ENCODE measurements at places on chromosomes 16 and 17.
A peak's percentile ranks its signal among the peaks of the same experiment; 100 is the strongest.

- no peak for DNase-seq
Observed at GRCh38 chr16:26524846-26525245, 541.9 kb upstream of the C16orf82 start.

- no peak for DNase-seq
Observed at GRCh38 chr16:57600048-57600835, 28.2 kb upstream of the ADGRG1 start.

- no peak for DNase-seq
Observed at GRCh38 chr16:46762583-46762982, 14.4 kb upstream of the MYLK3 start.

DNA sequence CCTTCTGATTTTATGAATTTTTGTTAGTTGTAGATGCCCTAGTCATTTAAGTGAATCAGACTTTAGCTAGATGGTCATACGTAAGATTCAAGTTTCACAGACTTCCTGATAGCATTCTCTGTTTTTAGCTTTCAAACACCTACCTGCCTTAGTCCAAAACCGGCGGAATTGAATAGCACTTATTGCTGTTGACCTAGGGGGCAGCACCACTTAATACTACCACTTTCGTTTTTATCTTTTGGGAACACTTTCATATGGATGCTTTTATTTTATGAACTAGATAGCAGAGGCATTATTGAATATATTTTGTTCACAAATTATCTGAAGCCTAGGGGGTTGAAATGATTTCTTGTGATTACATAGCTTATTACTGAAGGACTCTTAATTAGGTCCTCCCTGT is 31.5 kb downstream of the TADA2A start:
- DNase-seq = no peak

- no peak for DNase-seq
Observed at GRCh38 chr17:65679165-65679845, 117.9 kb upstream of the AXIN2 start.

DNA sequence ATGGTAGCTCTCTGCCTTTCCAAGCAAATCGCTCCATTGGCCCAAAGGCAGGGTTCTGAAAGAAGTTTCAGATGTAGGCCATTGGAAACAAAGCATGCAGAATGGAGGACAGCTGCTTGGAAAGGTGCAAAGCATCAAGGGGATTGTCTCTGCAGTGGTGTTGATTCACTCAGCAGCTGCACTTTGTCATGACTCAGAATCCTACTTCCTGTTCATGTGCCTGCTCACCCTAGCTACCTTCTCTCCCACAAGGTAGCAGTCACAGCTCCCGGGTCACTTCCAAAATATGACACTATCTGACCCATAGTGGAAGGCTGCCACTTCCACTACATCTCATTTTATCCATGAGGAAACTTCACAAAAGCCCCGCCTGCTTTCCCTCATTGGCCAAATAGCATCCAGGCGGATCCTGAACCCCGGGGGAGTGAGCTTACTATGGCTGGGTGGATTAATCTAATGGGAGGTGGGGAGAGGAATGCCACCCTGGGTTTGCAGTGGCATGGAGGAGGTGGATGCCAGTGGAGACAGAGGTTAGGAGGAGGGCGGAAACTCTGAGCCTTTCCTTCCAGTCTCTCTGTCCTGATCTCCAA is 74.7 kb upstream of the NKD1 start:
- DNase-seq = no peak

DNA sequence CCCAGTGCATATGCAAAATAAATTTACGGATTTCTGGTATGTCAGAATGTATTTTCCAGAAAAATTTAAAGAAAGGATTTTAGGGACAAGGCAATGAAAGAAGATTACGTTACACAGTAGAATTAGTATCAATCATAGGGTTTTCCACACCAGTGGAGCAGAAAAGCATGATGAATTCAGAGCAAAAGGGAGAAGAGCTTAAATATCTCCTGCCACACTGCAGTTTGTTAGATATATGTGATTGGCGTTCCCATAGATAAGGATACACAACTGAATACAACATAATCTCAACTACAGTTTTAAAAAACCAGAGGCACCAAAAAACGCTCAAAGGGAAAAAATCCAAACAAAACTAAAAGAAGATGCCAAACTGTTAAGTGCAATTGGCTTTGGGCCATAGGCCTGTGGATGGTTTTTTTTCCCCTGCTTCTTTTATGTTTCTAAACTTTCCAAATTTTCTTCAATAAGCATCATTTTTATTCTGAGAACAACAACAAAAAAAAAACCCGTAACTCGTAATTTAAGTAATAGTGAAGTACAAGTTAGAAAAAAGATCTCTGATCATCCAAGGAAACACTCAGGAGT is 22.3 kb downstream of the MARF1 start:
- no peak for DNase-seq

DNA sequence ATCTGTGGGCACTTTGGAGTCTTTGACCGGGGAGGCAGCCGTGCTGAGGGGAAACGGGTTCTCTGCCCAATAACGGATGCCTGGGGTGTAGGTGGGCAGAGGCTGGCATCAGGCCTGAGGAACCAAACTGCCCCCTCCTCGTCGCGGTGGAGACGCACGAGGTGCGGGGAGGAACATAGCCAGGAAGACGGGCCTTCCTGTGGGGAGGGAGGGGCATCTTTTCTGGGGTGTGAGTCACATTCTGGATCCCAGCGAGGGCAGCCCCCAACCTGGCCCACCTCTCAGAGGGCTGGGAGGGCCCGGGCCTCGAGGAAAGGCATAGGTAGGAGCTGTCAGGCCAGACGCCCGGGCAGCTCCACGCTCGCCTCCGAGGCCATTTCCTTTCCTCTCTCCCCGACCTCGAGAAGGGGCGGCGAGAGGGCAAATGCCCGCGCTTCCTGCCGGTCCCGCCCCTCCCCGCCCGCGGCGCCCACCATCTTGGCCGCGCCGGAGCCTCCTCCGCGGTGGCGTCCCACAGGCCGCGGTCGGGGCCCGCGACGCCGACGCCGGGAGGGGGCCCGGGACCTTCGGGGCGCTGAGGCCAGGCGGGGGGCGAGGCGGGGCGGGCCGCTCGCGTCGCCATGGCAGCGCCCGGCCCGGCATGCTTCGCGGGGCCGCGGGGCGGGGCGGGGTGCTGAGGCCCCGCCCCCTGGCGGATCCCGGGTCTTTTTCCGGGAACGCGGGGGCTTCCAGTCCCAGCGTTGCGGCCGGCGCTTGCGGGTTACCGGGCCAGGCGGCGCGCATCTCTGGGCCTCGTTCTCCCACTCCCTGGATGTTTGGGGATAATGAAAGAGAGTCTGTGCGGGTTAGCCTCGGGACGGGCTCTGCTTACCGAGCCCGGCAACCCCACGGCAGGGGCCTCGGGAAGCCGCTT is 13.2 kb downstream of the RAI1 start:
- no peak for DNase-seq

DNA sequence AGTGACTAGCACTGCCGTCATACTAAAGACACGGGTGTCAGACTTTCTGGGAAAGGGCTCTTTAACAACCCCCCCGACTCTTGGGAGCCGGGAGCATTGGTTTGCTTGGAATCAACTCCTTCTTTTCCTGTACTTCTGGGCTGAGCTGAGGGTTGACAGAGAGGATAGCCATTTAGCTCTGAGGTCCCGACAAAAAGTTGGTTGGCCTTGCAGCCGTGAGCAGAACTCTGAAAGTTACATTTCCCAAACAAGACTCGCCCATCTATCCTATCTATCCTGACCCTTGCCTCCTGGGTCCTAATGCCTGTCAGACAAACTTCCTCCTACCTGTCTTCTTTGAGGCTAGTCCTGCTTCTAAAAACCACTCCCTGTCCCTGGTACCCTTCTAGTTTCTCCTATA is 460.8 kb upstream of the TOM1L1 start:
- DNase-seq = no peak

DNA sequence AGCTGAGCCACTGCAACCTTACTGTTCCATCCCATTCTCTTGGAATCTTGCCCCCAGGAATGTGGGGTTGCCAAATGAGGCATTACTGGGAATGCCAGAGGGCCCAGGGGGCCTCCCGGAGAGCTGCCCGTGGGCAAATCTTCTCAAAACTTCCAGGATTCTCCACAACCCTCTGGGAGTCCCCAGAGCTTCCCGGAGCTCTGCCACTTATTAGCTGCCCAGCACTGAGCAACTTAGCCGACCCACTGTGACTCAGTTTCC is 306.0 kb downstream of the FOXL1 start:
- no peak for DNase-seq

DNA sequence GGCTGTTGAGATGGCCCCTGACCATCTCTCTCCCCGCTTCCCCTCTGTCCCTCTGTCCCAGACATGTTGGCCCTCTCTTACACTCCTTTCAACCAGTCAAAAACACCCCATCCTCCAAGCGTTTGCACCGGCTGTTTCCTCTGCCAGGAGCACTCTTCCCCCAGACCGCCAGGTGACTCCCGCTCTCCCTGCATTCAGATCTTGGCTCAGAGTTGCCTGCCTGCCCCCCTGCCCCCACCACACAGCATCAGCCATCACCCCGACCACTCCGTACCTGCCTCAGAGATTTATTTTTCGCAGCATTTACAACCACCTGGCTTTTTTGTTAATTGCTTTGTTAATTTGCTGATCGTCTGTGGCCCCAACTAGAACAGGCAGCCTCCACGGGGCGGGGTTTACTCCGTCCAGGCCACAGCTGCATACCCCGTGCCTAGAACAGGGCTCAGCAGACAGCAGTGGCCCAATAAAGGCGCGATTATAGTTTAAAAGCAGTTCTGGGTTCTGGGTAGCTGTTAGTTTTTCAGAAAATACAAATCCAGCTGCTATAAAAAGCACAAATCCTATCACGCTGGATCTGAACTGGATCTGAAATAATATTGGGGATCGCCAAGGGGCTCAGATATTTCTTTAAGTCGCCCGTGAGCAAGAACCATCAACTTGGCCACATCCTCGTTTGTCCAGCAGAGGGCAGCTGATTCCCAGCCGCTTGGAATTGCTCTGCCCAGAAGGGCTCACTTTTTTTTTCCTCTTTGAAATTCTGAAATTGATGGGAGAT is 173.6 kb downstream of the IRF8 start:
- DNase-seq = peak; percentile 12

- DNase-seq = no peak
Observed at GRCh38 chr16:19417640-19418039, at the start of gene TMC5. TSS of gene TMC5 (plus strand) at chr16:19417883. CDS start at chr16:19440039, 22,156 bp downstream.

- no peak for DNase-seq
Observed at GRCh38 chr16:4101421-4102219, 14.6 kb downstream of the ADCY9 start.

DNA sequence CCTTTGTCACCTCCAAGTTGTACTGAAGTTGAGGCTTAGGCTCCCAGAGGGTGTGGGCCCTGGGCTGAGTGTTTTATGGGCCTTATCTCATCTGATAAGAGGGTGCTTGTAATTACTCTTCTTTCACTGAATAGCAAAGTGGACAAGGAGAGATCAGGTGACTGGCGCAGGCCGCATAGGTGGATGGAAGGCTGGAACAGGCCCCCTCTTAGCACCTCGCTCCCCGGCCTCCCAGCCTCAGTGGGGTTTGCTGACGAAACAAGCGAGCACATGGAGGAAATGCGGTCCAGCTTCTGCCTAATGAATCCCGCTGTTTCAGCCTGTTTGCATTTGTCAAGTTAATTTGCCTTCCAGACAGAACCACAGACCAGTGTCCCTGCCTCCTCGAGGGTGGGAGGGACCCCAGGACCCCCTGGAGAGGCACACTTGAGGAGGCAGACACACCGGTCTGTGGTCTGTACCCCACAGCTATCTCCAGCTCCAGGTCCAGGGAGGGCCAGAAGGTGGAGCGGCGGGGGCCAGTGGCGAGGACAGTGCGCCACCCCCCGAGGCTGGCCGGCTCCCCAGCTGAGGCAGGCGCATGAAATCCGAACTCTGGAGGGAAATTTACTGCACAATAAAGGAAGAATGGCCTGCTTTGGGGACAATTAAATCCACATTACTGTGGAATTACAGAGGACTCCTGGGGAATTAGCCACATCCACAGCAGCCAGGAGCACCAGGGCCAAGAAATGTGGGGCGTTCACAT is 123.4 kb downstream of the NTN1 start:
- no peak for DNase-seq

- no peak for DNase-seq
Observed at GRCh38 chr16:54027558-54027957, 259.0 kb downstream of the IRX3 start.

DNA sequence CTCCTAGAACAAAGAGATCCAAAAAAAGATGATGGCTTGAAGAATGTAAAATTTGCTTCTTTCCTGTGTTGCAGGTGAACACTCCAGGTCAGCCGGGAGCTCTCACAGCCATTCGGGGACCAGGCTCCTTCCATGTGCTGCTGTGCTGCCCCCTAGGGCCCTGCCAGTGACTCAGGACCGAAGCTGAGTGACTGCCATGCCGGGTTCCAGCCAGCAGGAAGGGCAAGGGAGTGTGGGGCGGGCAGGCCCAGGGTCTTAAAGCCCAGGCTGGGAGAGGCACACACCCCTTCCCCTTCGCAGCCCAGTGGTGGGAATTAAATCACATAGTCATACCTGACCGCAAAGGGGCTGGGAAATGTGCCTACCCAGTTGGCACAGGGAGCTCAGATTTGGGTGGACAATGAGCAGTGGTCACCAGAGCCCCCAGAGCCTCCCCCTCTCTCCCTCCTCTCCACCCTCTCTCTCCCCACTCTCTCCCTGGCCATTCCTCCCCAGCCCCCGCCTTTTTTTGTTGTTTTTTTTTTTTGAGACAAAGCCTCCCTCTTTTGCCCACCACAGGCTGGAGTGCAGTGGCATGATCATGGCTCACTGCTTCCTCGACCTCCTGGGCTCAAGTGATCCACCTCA is 11.5 kb downstream of the EPOP start:
- peak; percentile 22 for DNase-seq

- no peak for DNase-seq
Observed at GRCh38 chr17:76272541-76273444, 7.6 kb downstream of the UBALD2 start.

DNA sequence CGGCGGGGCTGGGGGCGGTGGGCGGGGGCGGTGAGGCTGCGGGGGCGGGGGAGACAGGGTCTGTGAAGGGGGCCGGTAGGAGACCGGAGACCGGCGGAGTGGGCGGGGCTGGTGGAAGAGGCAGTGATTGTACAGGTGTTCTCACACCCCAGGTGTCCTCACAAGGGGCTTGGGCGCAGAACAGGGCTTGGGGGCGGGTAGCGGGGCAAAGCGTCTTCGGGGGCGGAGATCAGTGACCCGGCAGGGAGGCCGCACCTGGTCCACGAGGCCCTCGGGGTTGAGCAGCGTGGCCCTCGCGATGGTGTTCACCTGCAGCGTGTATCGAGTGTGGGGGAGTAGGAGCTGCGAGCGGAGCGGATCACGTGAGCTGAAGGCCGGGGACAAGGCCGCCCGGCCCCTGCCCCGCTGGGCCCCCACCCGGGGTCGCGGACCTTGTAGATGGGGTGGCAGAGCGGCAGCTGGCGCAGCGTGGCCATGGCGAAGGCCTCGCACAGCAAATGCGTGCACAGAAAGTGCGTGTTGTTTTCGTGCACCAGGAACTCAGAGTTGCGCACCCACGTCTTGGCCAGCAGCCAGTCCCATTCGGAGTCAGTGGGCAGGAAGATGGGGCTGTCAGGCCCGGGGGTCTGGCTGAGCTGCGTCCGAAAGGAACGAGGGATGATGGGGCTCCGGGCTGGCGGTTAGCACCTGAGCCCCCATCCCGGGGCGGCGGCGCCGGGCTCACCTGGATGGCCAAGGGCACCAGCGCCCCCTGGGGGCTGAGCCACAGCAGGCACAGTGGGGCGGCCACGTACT is 8.5 kb downstream of the ALOXE3 start:
- no peak for DNase-seq

- no peak for DNase-seq
Observed at GRCh38 chr16:27437946-27438345, 36.0 kb downstream of the IL21R start.

GRCh38 chr16:61432421-61432820 is 603.8 kb downstream of the CDH8 start:
- peak; percentile 4 for DNase-seq

- DNase-seq = no peak
Observed at GRCh38 chr16:66901626-66902025, 17.1 kb downstream of the CDH16 start.
